ENCODE measurements at places on chromosomes 5 and 9.

GRCh38 chr9:72155301-72155700 is 6.1 kb downstream of the GDA start:
- no peak for DNase-seq

GRCh38 chr9:123583646-123584045 is 227.6 kb downstream of the CRB2 start:
- peak; percentile 9 for DNase-seq

GRCh38 chr9:127976498-127976897 is 4.3 kb downstream of the EEIG1 start:
- no peak for DNase-seq

GRCh38 chr9:115393976-115394775 is 276.2 kb upstream of the TNC start:
- no peak for DNase-seq

DNA sequence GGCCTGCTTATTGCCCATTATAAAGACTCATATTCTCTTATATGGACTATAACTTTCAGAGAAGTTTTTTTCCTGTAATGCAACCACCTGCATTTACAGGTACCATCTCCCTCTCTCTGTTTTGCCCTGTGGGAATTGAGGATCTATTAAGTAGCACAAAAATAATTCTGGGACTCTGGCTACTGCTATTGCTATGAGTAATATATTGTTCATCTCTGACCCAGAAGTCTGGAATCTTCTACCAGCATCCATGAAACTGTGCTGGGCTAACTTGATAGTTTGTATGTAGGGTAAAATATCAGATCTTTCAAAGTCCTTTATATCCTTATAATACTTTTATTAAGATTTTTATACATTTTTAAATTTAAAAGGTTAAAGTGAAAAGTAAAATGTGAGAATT is 607.2 kb downstream of the EFNA5 start:
- DNase-seq, result no peak

DNA sequence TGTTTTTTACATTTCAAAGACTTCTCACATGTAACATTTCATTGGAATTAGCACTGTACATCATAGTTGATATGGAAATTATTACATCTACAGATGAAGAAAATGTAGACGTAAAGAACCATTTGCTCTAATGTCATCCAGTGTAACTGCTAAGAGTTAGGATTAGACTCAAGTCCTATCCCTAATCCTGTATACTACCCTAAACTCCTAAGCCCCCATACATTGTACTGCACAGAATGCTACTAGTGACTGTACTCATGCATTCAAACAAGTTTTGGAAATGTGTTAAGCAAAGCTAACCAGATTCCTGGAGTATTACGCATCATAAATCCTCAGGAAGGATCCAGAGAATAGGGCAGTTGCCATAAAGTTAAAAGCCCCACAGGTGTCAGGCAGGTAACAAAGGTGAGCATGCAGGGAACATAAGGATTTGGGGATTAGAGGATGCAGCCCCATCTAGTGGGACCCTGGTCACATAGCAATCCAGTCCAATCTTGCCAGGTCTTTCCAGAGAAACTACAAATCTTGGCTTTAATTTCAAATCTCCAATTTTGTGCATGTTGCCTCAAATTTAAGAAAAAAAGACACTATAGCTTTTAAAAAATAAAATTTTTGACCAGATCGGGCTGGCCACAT is 32.0 kb downstream of the HAVCR1 start:
- DNase-seq, result no peak

GRCh38 chr5:179862296-179862695 is 3.7 kb upstream of the MRNIP start:
- no peak for DNase-seq
